ENCODE measurements at places on chromosomes 5 and 9.

DNA sequence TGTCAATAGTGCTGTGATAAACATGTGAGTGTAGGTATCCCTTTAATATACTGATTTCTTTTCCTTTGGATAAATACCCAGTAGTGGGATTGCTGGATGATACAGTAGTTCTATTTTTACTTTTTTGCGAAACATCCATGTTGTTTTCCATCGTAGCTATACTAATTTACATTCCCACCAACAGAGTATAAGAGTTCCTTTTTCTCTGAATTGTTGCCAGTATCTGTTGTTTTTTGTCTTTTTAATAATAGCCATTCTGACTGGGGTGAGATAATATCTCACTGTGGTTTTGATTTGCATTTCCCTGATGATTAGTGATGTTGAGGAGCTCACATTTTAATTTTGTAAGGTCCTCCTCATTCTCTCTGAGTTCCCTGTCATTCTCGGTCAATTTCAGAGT lies 71.1 kb upstream of the NFIL3 start:
- DNase-seq: no peak

DNA sequence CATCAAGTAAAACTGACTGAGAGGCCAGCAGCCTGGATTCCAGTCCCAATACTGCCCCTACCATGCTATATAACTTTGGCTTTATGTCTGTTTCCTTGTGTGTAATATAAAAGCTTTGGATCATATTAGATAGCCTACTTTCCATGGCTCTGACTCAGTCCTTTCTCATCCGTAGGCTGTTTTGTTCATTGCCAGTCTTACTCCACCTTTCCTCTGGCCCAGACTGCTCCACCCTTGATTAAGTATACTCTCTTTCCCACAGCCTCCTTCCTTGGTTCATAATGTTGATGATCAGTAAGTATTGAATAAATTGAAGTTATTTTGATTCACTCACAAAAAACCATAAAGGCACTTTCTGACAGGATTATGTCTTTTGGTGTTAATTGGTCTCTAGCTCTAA lies 1.5 kb upstream of the MRPS30 start:
- no peak for DNase-seq

GRCh38 chr5:132760601-132761317 lies 13.5 kb downstream of the CCNI2 start:
- no peak for DNase-seq

- no peak for DNase-seq
Observed at GRCh38 chr5:9707732-9708462, 77.7 kb upstream of the TAS2R1 start.

GRCh38 chr5:35003018-35003957 lies 44.5 kb downstream of the AGXT2 start:
- peak; percentile 61 for DNase-seq

DNA sequence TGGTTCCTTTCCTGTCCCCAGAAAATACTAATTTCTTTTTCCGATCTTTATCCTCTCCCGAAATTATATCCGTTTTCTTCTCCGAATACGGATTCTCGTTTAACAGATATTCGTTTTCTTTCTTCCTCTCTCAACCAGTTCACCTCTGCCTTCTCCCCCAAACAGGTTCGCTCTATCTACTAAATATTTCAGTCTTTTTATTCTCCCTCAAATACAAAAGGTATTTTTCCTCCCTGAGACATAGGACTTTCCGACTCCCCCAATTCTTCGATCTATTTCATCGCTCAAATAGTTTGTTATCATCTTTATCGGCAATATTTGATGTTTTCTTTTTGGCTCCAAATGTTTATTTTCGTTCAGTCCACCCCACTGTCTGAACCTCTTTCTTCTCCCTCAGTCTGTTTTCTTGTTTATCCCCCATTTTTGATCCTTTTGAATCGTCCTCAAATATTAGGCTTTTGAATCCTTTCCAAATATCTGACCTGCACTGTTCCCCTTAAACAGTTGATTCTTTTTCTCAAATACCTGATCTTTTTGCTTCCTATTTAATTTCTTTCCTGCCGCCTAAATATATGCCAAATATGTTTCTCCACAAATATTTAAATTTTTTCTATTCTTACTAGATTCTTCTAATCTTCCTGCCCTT lies 4.4 kb downstream of the PITX1 start:
- no peak for DNase-seq

DNA sequence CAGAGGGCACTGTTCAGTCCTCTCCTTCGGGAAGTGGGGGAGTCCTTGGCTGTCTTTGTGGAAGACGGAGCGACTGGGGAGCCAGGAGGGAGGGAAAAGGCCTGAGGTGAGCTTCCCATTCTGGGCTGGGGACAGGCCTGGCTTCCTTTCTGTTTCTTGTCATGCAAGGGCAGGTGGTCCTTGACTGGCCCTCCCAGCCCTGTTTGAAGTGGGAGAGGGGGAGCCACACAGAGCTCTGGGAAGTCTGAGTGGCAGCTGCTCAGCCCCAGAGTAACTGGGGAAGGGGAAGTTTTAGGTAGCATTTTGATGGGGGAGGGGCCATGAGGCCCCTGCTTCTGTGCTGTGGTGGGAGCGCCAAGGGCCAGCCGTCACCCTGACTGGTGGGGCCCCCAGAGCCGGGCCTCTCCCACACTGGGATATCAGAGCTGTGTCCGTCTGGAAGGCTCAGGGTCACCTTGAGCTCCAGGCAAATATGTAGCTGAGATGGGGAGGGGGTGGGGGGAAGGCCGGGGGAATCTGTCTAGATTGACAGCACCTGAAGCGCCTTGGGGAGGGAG lies 6.5 kb downstream of the UNC5A start:
- DNase-seq: no peak

- DNase-seq: no peak
Observed at GRCh38 chr5:7364226-7364875, 31.6 kb upstream of the ADCY2 start.

DNA sequence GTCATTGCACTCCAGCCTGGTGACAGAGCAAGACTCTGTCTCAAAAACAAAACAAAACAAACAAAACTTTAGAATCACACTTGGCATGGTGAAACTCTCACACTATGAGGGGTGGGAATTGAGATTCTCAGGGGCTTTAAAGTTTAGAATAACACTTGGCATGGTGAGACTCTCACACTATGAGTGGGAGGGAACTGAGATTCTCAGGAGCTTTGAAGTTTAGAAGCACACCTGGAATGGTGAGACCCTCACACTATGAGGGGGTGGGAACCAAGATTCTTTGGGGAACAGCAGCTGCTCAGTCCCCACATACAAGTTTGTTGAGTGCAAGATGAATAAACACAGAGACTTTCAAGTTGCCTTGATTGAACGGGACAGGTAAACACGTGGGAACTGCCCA lies 149.4 kb downstream of the HSD17B3 start:
- no peak for DNase-seq

DNA sequence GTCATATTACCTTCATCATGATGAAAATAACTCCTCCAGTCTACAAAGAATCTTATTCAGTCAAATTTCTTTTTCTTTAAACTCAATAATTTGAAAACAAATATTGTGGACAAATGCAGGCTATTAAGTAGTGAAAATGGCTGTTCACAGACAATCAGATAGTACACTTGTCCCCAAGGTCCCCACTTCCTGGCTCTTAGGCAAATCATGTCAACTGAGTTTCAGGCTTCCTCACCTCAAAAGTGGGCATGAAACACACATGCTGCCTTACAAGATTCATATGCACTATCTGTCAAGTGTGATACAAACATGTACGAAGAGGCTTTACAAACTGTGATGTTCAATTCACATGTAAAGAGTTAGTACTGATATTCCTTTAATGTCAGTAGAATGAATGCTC lies 385.2 kb upstream of the SEMA6A start:
- no peak for DNase-seq

DNA sequence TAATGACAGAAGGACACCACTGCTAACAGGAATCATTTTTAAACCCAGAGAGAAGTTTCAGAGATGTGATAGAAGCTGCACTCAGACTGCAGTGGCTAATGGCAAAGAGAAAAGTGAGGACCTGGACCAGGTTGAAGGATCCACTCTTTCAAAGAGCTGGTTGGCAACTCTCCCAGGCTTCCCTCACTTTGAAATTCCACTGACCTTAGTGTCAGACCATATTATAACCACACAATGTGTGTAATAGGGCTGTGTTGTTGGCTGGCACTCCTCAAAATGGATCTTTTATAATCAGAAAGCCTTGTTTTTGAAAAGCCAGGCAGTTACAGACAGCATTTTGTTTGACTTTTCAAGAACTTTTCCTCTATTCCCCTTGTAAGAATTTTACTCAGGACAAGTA lies 280.7 kb downstream of the PRELID2 start:
- DNase-seq: no peak

- DNase-seq: no peak
Observed at GRCh38 chr5:138597661-138598400, 22.6 kb upstream of the HSPA9 start.

- DNase-seq: no peak
Observed at GRCh38 chr9:133710661-133711427, 27.3 kb downstream of the SARDH start.

- no peak for DNase-seq
Observed at GRCh38 chr5:42870882-42871418, 59.3 kb upstream of the SELENOP start.

DNA sequence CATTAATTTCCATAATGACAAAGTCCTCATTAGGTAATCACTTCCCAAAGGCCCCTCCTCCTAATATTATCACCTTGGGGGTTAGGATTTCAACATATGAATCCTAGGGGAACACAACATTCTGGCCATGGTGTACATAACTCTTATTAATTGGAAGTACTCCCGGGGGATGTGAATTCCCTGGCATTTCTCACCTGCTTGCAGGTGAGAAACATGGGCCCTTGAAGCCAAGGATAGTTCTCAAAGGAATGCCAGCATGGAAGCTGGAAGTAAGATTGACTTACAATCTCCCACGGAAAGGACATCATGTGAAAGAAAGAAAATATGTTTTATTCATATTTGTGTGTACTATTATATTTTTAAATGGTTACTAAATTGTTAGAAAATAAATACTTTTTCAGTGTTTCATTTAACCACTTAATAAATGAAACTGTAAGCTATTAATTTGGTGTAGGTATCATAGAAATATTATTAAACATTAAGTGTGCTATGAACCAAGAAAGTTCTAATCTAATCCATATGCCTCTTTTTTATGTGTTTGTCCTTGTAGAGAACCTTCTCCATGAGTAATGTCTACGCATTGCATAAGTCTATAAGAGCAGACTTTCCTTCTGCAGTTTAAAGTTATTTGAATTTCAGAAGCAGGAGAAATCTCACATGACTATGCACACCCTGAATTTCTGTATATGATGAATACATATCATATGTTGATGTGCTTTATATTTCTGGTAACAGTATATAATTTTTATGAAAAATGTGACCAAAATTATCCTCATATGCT lies 59.4 kb downstream of the ANXA1 start:
- DNase-seq: no peak

GRCh38 chr5:17346811-17347210 lies 129.4 kb downstream of the BASP1 start:
- no peak for DNase-seq

DNA sequence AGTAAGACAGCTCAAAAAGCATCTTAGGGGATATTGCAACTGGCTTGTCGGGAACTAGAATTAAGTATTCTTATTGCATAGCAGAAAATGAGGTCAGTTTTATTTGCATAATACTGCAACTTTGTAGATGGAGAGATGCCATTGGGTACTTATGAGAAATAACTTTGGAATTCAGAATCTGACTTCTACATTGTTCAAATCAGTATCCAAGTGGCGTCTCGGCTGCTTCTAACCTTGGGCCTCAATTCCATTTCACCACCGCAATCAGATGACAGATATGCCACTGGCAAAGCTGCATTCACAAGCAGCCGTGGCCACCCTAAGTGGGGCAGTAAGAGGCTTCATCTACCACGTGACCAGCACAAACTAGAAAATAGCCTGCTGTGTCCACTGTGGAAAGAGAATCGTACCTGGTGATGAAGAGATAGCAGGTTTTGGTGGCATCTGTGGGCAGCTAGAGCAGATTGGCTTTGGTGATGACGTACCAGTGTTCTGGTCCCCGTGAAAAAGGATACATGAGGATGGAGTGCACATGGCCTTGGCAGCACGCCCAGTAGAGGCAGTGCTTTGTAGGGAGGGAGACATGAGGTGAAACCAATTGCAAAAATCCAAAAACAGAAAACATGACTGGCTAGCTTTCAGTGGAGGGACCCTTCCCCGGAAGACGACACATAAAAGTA lies 116.6 kb downstream of the KLHL3 start:
- DNase-seq: no peak

GRCh38 chr5:169871826-169872490 lies 108.3 kb downstream of the INSYN2B start:
- no peak for DNase-seq

DNA sequence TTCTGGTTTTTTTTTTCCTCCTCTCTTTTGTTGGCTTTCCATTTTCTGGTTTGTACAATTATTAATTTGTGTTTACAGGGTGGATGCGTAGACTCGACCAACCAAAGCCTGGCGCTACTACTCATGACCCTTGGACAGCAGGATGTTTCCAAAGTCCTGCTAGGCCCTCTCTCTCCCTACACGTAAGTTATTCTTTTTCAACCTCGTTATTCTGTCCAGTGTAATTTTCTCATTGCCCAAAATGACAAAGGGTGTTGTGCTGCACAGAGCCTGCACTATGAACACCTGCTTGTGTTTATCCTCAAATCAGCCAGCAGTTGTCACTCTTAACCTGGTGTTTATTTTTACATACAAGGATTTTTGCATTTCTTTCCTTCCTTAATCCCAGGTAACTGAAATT lies 56.6 kb downstream of the RCL1 start:
- no peak for DNase-seq

- DNase-seq: no peak
Observed at GRCh38 chr9:71879644-71880174, 31.3 kb downstream of the ABHD17B start.

DNA sequence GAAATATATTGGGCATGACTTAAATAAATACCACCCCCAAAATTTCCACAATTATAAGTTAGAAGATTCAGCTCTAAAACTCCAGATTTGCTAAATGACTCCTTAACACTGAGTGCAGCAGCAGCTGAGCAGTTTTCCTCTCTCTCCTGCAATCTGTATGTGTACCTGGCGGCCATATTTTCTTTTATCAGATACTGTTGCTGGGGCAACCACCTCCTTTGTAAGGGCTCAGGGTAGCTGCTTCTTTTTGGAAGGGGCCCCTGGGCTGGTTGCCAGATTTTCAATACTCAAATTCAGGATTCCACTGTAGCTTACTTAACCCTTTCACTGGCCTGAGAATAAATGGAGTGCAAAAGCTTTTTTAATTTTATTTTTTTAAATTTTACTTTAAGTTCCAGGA lies 197.0 kb downstream of the TAF11L14 start:
- no peak for DNase-seq

GRCh38 chr9:99977033-99977792 lies 70.8 kb downstream of the STX17 start:
- no peak for DNase-seq

GRCh38 chr5:41721516-41721915 lies 148.7 kb downstream of the OXCT1 start:
- no peak for DNase-seq

All from stimulated activated CD4-positive, alpha-beta T cell treated with anti-CD3 and anti-CD28 coated beads, Interleukin-4, amount 100 ng/mL, for 24 hours (primary cell).